ENCODE measurements at places on chromosomes 11 and 22.

- no peak for DNase-seq
Measured at GRCh38 chr11:71169313-71169712, 83.1 kb downstream of the SHANK2 start.

GRCh38 chr22:20216863-20217499 lies 51.1 kb downstream of the RTN4R start:
- DNase-seq, result no peak

- no peak for DNase-seq
Measured at GRCh38 chr11:43021466-43021865, 290.3 kb upstream of the API5 start.

DNA sequence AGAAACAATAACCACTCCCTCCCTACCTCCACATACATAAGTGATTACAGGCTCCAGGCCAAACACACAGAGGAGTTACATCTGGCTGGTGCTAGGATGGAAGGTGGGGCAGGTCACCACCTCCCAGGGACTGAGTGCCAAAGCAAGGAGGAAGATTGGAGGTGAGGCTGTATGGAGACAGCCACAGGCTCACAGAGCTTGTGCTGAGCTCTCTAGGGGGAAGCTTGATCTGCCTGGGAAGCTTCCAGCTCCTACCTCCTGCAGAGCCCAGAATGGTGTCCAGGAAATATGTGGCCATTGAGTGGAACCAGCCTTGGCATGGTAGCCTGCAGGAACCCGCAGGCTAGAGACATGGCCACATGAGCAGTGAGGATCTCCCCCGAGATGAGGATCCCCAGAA lies 3.6 kb upstream of the MED15 start:
- peak; percentile 38 for DNase-seq

DNA sequence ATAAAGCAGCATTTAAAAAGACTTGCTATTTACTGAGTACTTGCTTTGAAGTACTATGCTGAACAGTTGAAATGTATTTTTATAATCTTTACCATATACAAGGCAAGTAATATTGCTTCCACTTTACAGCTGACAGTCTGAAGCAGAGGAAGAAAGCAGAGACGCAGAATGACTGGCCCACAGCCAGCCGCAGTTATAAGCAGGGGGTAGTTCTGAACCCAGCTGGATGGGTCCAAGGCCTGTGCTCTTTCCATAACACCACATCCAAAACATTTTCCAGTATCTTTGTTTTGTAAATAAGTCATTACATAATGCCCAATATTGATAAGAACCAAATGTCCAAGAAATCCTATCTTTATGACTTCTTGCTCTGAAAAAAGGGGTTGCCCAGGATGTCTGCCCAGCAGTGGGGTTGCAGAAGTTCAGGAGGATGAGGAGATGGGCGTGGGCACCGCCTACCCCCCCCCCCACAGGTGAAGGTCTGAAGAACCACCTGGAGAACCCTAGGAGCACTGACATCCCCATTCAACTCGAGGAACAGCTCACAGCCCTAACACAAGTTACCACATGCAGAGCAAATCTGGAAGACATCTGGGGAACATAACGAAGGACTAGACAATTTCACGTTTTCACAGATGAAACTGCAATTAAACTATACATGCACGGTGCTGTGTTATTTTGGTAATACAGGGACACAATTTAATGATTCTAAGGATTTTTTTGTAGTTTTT lies 24.2 kb upstream of the YPEL1 start:
- DNase-seq, result no peak

- peak; percentile 19 for DNase-seq
Measured at GRCh38 chr11:19978668-19979518, 181.4 kb downstream of the DBX1 start.

DNA sequence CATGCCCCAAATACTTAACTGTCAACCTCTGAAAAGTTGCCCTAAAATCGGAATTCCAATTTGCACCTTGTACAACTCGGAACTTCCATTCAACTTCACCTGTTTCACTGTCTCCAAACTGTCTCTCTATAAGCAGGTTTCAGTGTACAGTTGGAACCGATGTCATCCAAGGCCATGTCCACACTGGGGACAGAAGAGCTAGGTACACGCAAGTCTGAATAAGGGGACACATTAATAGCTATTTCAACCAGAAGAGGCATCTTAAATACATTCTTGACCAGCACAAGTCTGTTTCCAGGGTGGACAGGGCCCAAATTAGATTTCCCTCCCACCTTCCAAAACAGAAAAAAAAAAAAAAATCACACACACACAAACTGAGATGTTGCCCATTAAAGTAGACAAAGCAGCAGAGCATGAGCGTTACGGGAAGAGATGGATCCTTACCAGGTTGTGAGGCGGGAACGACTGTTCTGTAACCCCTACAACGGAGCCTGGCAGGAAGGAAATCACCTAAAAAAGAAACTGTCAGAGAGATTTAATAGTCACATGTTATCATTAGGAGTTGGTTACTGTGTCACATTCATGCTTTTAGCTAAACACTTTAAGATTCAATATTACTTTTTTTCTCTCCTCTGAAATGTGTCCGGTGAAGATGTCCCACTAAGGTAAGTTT lies 1.7 kb downstream of the CREBZF start:
- no peak for DNase-seq

- no peak for DNase-seq
Measured at GRCh38 chr11:107665018-107665417, 46.8 kb downstream of the SLN start.

- peak; percentile 28 for DNase-seq
Measured at GRCh38 chr11:112523477-112523876, 262.8 kb upstream of the PLET1 start.

GRCh38 chr11:94876645-94877442 lies 96.5 kb downstream of the CWC15 start:
- DNase-seq, result peak; percentile 71

DNA sequence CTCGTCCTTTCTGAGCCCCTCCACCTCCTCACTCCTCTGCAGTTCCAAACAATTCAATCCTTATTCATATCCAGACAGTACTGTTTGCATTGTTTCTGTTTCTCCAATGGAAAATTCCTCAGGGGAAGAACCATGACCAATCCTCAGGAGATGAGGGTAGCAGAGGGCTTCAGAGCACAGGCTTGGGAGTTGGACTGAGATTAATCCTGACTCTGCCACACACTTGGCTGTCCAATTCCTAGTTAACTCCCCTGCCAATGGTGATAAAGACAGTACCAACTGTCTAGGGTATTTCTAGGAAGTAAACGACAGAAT lies 58.0 kb downstream of the MICAL3 start:
- no peak for DNase-seq

DNA sequence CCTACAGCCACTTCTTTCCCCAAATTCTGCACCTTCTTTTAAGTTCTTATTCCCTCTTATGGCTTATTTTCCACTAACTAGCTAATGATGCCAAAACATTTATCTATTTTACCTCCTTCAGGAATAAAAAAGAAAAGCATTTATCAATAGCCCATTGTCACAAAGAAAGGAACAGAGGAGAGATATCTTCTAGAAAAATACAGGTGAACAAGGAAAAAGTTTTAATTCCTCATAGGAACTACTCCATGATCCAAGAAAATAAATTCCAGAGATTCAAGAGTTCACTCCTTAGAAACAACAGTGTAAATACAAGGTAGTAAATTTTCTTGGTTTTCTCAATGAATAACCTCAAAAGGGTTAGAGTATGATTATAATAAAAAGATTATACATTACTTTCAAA lies 52.6 kb upstream of the TOP3B start:
- no peak for DNase-seq

DNA sequence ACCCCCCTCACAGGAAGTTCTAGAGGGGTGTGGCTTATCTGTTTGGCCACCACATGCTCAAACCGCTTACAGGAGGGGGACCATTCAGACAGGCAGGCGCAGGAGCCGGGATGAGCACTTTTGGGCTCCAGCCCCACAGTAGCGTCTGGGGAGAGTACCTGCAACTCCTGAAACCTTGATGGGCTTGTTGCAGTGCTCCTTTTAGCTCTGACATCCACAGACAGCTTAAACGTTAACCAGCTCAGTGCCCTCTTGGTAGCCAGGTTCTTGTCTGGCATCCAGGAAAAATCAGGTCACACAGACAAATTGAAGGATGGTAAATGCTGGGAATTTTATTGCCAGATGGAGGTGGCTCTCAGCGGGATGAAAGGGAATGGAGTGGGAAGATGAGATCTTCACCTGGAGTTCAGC lies 326.3 kb downstream of the ETS1 start:
- no peak for DNase-seq

GRCh38 chr11:128422576-128423370 lies 164.6 kb downstream of the ETS1 start:
- no peak for DNase-seq

GRCh38 chr11:118922745-118923627 lies 2.7 kb downstream of the BCL9L start:
- DNase-seq, result no peak

GRCh38 chr11:44563711-44564110 lies 1.8 kb upstream of the CD82 start:
- no peak for DNase-seq

DNA sequence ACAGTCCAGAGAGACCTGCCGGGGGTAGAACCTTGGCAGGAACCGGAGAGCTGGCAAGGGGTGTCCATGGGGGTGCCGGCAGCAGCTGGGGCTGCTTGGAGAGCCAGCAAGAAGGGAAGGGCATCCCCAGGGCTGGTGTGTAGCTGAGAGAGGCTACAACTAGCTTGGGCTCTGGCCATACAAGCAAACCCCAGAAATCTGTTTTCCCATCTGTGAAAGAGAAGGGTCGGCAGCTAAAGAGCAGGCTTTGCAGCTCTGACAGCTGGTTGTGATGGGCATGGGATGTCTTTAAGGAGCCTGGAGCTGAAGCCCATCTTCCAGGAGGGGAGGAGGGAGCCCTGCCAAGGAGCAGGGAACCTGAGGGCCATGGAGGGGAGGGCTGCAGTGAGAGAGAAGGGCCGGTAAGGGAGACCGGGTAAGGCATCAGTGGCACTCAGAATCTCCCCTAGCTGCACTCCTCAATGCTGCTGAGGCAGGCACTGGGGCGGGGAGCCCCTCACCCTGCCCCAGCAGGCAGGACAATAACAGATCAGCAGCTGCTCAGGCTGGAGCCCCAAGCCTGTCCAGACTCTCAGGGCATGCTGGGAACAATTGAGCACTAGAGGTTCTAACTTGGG lies 3.9 kb downstream of the CHST1 start:
- no peak for DNase-seq

DNA sequence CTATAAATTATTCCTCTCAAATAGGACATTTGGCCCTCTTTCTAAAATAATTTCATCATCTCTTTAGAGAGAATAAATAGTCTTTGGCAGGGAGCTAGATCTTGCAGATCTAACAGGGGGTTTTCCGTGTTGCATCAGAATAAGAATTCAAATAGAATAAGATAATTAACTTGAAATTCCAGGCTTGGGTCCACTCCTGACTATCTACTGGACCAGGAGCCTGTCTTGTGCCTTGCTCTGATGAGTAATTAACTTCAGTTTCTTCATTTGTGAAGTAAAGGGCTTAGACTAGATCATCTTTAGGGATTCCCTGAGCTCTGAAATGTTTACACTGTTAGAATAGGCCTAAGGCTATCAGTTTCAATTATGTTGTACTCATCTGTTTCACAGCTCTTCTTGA lies 23.5 kb upstream of the TMEM123 start:
- DNase-seq, result no peak

- no peak for DNase-seq
Measured at GRCh38 chr11:88330826-88331428, 6.6 kb downstream of the CTSC start.

DNA sequence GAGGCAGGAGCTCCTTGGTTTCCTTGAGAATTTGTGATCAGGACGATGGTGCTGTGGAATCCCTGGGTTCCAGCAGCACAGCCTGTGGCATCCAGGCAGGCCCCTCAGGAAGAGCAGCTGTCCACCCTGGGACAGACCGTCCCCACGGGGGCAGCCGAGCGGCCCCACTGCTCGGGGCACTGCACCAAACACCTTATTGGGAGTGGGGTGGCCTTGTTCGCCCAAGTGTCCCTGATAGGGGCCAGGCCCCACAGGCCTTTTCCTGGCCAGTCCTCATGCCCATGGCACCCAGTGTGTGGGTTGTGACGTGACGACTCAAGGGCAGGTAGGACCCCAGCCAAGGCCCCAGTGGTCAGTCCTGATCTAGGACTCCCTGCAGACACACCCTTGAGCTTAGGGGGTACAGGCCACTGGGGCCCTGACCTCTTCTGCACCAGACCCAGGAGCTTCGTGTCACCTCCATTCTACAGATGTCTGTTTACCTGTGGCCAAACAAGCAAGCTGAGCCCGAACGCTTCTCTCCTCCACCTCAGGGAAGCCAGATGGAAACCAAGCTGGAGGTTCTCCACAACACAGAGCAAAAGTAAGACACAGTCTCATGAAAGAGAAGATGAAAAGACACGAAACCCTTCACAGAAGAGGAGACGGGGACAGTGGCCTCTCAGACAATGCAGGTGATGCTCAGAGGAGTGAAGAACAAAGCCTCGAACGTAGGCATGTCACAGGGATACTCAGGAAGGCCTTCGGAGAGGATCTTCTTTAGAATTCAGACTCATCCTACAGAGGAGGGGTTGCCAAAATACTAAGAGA lies 1.6 kb upstream of the BRD1 start:
- no peak for DNase-seq

GRCh38 chr11:69442012-69442806 lies 39.3 kb upstream of the LINC01488 start:
- no peak for DNase-seq

GRCh38 chr22:19085233-19085718 lies 36.9 kb downstream of the DGCR2 start:
- DNase-seq, result peak; percentile 38

GRCh38 chr11:107293677-107294344 lies 163.8 kb downstream of the CWF19L2 start:
- DNase-seq, result no peak

DNA sequence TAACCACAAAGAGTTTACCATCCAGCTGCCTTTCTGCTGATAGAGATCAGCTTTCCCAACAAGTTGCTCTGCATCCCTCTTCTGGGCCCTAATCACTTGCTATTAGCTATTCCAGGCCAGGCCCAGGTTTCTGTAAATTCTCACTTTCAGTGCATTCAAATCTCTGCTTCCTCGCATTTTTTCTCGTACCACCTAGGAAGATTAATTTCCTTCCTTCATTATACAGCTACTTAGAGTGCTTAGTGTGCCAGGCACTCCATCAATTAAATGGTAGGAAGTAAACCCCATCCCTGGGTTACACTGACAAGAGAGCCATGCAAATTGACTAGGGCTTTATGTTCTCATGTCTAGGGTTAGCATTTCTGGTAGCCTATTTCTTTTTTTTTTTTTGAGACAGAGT lies 9.7 kb downstream of the SIAE start:
- DNase-seq, result no peak

GRCh38 chr11:116693593-116694348 lies 79.0 kb downstream of the BUD13 start:
- DNase-seq, result no peak

DNA sequence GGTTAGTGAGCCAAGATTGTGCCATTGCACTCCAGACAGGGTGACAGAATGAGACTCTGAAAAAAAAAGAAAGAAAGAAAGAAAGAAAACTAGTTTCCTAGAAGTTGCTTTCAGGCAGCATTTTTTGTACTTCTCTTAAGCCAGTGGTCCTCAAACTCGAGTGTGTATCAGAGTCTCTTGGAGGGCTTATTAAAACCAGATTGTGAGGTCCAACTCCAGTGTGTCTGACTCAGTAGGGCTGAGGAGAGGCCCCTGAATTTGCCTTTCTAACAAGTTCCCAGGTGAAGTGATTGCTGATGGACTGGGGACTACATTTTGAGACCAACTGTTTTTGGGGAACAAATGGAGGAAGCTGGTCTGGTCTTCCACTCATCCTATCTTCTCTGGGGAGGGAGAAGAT lies 57.5 kb upstream of the VSTM5 start:
- no peak for DNase-seq
